BE2C (cell line): ENCODE measurements at places on chromosomes 2 and 18.

DNA sequence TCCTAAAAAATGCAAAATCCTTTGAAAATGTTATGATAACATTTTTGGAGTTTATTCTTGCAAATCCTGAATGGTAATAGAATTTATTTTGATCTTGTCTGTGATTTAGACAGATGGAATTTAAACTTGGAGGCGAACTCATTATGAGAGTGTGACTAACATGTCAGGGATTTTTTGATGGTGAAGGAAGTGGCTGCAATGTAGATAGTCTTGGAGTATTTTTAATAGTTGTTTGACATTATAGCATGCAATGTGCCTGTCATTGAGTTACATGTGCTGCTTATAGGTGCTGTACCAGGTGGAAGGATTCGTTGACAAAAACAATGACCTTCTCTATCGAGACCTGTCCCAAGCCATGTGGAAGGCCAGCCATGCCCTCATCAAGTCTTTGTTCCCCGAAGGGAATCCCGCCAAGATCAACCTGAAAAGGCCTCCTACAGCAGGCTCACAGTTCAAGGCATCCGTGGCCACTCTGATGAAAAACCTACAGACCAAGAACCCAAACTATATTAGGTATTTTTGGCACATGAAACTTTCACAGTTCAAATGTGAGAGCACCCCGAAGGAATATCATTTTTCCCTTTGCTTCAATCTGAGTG lies 141.8 kb downstream of the MYO1B start:
- no peak for DNase-seq

DNA sequence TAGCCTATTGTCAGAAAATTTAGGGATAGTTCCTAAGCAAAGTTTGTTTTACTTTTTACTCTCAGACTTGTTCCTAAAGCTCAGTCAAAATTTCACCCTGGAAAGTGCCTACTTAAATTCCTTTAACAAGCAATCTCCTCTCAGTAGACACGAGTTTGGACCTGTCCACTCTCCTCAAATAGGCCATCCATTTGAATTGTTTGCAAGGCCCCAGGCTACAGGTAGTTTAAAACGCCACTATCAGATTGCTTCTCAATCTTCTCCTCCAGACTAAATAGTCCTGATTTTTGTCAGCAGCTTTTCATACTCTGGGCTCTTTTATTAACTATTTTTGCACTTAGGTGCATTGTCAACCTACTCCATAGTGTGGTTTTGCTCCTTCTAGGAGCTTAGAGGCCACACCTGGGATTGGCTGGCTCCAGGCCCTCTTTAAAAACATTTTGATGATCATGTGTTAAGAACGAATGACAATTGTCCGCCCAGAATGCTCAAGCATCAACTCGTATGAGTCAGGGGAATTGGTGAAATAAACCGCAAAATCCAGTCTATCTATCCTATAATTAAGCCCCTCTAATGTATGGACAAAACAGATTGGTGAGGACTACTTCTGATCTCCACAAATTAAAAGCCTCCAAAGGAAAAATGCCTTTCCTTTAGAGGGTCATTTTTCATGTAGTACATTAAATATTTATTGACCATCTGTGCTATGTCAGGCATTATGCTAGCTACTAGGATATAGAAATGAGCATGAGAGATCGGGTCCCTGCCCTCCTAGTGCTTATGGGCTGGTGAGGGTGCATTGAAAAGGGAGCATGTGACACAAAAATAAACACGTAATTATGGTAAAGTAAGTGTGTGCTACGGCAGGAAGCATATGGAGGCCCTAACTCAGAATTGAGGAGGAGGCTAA lies 333.8 kb upstream of the TNP1 start:
- DNase-seq, result no peak

DNA sequence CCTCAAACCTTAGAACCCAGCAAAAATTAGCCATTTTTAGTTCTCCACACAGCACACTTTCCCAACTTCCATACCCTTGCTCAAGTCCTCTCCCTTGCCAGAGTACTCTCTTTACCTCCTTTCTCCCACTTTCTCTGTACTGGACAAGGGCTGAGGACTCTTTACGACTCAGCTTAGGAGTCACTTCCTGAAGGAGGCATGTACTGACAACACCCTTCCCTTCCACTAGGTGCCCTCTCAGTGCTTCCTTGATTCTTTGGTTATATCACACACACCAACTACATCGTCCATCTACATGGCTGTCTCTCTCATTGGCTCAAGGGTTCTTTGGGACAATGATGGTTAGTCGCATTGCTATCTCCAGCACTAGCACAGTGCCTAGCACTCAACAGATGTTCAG lies 5.2 kb upstream of the C18orf63 start:
- DNase-seq, result no peak

DNA sequence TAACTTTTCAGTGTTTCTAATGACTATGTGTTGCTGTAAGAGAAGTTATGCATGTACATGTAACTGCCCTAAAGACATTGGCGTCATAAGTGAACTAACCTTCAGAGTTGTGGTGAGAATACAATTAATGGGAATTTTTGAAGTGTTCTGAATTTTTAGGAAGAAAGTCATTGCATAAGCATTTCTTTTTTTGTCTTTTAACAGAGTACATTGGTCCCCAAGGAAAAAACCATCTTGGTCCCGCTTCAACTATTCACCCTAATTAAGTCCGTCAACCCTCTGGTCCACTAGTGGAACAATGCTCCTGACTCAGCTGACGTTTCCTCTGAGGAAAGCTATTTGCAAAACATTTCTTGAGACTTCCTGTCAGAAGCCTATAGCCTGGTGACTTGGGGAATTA lies 41.1 kb upstream of the VIT start:
- no peak for DNase-seq

DNA sequence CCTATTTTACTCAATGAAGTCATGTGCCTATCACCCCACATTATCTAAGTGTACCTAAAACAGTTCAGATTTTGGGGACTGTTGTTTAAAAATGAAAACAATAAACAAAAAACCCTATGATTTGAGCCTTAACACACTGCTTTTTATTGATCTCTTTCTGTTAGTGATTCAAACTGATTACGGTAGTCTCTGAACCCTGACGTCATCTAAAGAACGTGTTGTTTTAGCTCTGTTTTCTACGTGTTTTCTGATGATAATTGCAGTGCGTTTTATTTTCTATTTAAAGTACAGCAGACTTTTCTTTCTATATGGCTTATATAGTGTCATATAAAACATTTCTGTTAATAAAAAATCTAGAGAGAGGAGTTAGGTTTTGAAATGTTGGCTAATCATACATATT lies 93.9 kb upstream of the FAM237A start:
- DNase-seq, result no peak

- no peak for DNase-seq
Measured at GRCh38 chr18:63238693-63239075, 80.9 kb downstream of the BCL2 start.

- DNase-seq, result no peak
Measured at GRCh38 chr18:63399300-63399699, 23.0 kb downstream of the VPS4B start.

DNA sequence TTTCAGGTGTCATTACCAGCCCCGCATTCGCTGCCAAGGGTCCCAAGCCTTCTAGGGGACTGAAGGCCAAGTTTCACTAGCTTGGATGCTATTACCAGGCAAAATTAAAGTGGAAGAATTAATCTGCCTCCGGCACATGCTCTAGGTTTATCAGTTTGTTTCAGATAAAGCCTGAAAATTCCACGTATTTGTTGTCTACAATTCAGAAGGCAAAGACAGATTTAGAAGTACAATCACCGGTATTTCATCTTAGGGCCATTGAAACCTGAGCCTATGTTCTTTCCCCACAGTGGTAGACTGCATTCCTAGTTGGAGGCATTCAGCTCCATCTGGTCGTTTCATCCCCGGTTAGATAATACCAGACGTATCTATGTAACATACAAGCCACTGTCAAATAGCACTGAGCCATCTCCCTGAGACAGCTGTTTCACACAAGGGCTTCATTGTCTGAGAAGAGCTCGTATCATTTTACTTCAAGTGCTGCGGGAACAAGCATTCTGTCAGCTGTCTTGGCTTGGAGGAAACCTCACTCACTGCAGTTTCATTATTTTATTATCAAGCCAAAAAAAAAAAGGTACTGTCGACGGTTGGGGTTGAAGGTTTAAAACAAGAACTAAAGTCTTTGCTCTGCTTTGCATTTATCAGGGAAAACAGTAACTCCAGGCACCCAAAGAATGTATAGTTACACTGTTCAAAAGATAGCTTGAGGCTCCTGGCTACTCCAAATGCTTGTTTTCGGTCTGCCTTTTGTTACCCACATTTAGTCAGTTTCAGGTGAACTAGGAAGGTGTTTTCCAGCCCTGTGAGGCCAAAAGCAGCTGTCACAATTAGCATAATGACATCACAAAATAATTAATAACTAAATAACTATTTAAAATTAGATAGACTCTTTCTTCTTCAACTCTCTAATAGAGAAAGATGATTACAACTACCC lies 76.7 kb downstream of the TGIF1 start:
- DNase-seq, result no peak

GRCh38 chr2:54945391-54946219 lies 104.6 kb downstream of the RTN4 start:
- DNase-seq, result no peak

DNA sequence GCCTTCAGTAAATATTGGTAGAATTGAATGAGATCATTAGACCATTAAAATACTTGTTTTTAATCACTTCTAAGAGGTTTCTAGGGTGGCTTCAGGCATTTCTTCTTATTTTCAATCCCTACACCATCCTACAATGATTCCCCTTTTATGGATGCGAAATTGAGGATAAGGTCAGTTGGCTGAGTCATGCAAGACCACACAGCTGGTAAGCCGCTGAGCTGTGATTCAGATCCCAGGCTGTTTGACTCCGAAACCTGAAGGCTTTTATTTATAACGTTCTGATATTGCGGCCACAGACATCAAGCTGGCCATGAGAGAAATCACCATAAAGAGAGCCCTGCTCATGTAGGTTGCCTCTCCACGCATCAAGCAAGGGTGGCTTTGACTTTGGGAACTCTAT lies 133.4 kb downstream of the VAPA start:
- DNase-seq, result no peak

- DNase-seq, result no peak
Measured at GRCh38 chr2:234293973-234294372, 202.9 kb downstream of the ARL4C start.
